ENCODE measurements at places on chromosomes 7 and 10.
A peak's percentile ranks its signal among the peaks of the same experiment; 100 is the strongest.

DNA sequence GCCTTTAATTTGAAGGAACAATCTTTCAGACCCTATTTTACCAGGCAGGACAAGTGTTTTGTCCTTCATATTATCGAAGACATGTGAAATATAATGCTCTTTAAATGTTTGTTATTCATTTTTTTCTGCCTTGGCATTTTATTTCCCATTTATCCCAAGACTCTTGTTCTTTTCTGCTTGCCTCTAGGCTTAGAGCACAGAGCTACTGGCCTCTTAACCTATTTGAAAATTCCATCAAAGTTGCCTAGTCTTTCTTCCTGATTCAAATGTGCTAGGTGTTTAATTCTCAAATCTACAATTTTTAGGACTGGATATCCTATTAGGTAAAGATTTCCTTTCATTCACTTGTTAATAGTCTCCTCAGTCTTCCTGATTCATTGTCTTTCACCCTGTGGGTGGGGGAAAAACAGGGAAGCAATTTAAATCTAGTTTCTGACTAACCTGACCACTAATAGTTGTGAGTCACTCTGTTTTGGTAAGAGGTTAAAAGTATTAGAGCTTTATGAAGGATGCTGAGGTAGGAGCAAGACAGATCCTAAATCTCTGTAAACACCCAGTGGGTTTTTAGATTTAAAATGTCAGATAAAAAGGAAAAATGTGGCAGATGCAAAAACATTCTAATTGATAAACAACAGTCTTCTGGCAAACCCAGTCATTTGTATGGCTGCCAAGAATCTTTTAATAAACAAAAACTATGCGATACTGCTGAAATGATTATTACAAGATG is 1.5 kb downstream of the LIPK start:
- DNase-seq, result peak; percentile 86

GRCh38 chr10:57188846-57189245 is 827.8 kb upstream of the ZWINT start:
- DNase-seq, result no peak

GRCh38 chr7:140053812-140054539 is 8.8 kb downstream of the PARP12 start:
- DNase-seq, result no peak

- DNase-seq, result no peak
Observed at GRCh38 chr7:45163692-45164052, 6.1 kb downstream of the RAMP3 start.

DNA sequence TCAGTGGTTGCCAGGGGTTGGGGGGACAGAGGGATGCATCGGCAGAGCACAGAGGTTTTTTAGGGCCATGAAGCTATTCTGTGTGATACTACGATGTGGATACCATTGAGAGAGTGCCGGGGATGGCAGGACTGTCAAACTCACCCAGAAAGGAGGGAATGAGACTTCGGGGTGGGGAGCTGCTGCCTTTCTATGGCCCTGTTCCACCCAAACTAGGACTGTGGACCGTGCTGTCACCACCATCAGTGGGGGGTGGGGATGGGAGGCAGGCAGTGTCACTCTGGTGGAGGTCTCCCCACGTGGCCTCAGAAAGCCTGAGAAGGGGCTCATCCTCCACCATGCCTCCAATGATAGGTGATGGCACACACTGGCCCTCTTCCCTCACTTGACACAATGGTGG is 146.2 kb downstream of the PTPN20 start:
- no peak for DNase-seq

- DNase-seq, result no peak
Observed at GRCh38 chr7:87499494-87499893, 24.0 kb upstream of the ABCB4 start.

DNA sequence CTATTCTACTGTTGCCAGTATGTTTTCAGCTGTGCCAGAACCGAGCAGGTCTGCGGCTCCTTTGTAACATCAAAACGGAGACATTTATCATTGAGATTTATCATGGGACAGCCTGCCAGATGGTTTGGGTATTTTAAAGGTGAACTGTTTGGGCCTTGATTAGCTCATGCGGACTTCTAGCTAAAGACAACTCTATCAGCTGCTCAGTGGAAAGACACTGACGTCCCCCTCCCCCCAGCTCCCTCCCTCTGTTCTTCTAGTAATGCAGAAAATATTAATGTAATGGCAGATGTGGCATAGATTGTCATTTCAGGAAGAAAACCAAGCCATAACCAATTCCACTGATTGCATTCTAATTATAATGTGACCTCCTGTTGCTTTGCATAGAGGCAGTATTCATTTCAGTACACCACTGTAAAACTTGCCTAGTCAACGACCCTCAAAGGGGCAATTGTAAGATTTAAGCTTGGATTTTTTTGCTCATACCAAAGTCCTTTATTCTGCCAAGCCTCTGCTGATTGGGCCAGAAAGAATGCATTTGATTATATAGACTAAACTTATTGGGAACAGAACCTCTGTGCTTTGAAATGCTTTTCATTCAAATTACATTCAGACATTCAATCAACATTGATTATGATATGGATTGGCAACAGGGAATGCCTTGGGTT is 966.8 kb downstream of the LRMDA start:
- DNase-seq, result no peak

DNA sequence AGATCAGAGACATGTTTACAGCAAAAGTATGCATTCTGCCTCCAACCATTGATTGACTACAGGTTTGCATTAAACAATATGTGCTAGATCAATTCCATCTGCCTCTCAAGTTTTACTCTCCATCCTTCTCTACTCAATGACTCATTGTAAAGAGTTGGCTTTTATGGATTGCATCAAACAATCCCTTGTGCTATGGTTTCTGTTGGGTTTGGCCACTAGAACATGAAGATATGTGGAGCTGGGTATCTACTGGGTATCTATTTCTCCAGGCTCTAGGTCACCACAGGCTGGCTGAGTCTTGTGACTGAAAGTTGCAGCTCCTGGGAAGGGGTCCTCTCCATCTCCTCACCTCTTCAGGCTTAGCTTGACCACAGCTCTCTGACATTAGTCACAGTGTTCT is 204.7 kb downstream of the DGKI start:
- DNase-seq, result peak; percentile 60

- no peak for DNase-seq
Observed at GRCh38 chr10:20396205-20396604, 500.9 kb downstream of the NEBL start.

DNA sequence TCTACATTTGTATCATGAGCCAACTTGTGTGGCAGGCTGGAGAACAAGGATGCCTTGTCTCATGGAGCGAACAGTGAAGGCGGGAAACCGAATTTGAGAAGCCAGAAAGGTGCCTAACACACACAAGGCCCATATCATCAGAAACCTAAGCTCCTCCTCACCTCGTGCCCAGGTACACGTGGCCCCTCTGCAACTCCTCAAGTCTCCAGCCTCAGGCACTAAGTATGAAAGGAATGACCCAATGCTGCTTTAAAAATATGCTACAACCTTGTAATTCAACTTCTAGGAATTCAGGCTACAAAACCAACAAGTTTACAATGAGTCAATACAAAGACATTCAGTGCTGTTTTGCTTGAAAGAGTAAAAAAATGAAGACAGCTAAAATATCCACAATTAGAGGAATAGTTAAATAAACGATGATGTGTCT is 95.7 kb downstream of the CDK6 start:
- DNase-seq, result peak; percentile 84

DNA sequence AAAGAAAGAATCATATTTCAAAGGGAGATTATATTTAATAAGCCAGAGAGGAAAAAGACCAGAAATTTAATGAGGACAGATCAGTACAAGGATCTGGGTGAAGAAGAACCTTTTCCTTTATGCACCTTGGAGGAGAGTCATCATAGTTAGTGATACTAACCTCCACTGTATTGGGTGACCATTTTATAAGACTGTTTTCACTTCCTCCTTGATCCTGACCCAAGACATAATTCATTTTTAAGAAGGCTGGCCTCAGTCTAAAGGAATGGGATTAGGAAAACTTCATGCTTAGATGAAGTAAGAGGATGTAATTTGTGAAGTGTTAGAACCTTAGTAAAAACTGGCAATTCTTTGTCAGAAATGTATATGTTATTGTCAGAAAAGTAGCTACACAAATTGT is 68.6 kb downstream of the ADAM22 start:
- DNase-seq, result no peak

GRCh38 chr7:5477723-5478531 is 54.3 kb upstream of the TNRC18 start:
- peak; percentile 55 for DNase-seq

DNA sequence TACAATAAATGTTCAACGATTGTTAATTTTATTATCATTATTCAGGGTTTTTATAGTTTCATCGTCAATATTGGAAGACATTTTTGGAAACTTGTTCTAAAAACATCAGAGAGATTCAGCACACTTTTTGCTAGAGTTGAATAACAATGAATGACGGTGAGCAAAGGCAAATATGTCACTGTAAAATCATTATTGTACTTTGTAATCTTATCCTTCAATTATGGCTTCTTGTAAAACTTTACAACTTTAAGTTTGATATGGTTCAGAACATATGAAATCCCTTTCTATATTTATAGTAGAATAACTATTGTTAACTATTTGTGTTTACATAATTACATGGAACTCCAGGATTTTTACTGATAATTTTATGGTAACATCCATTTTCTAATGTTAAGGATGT is 167.8 kb upstream of the SEMA3A start:
- no peak for DNase-seq

GRCh38 chr7:158611541-158611940 is 23.9 kb upstream of the PTPRN2 start:
- no peak for DNase-seq

DNA sequence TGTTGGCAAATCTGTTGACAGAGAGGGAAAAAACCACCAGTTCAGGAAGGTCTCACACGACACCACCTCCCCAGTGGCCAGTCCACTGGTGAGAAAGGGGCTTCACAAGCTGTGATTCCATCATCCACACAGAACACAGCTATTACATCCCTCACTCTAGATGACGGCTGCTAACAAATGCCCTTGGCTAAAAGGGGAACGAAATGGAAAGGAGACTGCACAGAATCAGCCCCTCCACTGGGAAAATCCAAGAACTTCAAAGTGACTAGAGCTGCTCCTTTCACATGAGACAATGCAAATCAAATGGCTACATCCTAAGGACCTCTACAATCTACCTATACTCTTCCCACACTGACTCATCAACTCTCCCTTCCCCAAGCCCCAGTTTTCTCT is 5.6 kb downstream of the PARP12 start:
- no peak for DNase-seq

DNA sequence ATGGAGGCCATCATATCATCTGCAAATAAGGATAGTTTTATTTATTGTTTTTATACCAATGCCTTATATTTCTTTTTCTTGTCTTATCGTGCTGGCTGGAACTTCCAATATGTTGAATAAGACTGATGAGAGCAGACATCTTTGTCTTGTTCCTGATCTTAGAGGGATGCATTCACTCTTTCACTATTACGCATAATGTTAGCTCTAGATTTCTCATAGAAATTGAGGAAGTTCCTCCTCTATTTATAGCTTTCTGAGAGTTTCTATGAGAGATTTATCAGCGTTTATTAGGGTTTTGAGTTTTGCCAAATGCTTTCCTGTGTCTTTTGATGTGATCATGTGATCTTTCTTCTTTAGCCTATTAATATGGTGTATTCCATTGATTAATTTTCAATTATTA is 49.3 kb downstream of the COL28A1 start:
- no peak for DNase-seq

DNA sequence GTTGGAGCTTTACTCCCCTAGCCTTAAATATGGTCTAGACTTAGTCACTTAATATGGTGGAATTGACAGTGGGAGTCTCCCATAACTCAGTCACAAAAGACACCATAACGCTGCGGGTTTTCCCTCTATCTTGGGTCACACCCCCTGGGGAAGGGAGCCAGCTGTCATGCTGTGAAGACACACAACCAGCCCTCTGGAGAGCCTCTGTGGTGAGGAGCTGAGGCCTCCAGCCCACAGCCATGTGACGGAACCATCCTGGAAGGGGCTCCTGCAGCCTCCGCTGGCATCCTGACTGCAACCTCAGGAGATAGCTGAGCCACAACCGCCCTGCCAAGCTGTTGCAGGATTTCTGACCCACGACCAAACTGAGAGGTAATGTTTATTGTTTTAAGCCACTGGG is 37.9 kb downstream of the PAXIP1 start:
- no peak for DNase-seq

DNA sequence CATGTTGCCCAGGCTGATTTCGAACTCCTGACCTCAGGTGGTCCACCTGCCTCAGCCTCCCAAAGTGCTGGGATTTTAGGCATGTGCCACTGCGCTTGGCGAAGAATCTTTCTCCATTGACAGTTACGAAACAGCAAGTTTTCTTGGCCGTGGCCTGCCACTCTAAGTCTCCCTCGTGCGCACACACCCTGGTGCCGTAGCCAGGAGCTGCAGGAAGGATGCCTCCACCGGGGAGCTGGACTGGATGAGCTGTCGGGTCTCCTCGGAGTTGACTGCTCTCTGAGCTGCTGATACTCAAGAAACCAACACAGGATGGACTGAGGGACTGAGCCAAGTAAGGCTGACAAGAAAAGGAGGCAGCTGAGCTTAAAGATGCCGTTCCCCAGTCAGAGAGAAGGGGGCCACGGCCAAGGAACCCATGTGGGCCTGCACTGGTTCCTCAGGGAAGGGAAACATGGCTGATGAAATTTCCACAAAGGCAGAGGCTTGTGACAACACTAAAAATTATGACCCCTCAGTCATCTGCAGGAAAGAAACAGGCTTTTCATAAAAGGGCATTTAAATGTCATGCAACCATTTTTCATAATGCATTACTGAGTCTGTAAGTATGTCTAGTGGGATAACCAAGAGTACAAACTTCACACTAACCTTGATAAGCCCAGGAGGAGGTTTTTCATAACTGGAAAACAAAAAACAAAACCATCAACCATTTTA is 27.7 kb upstream of the FKBP9 start:
- DNase-seq, result no peak

- DNase-seq, result no peak
Observed at GRCh38 chr7:149713061-149713730, 60.2 kb downstream of the ZNF467 start.

DNA sequence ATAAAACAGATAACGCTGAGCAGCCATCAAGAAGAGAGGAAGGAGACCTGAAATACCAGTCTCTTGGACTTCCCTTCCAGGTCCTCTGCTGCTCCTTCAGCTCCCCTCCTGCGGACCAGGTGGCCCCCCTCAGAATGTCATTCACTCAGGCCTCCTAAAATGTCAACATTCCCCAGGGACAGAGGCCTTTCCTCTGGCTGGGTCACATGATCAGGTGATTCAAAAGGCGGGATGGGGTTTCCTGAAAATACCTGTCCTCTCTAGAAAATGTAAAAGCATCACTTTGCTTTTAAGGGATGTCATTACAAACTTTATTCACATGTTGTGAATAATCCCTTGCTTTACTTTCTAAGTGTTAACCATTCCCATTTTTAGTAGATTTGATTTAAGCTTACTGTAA is 311.1 kb downstream of the INHBA start:
- DNase-seq, result no peak

DNA sequence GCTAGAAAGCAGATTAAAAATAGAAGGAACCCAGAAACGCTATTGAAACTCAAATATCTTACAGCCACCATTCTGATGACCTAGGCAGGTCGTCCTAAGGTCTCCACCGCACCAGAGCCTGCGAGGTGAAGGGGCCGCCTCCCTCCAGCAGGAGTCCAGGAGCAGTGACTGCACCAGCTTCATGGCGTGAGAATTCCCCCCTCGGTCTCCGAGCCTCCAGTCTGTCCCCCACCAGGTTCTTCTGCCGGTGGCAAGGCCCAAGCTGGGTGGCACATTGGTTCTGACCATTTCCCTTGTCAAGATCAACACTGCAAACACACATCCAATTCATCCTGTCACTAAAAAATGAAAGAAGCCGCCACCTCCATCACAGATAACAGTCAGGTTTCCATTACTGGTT is 98.7 kb downstream of the DIP2C start:
- no peak for DNase-seq

- DNase-seq, result no peak
Observed at GRCh38 chr7:108415084-108415483, 41.2 kb downstream of the NRCAM start.

- DNase-seq, result peak; percentile 22
Observed at GRCh38 chr10:62681211-62681940, 123.1 kb upstream of the ADO start.

Data from GM23248 (cell line).